ENCODE measurements at places on chromosomes 1 and 21.

GRCh38 chr1:21781815-21782348 is 1.1 kb downstream of the USP48 start:
- ATAC-seq, result peak; percentile 23

DNA sequence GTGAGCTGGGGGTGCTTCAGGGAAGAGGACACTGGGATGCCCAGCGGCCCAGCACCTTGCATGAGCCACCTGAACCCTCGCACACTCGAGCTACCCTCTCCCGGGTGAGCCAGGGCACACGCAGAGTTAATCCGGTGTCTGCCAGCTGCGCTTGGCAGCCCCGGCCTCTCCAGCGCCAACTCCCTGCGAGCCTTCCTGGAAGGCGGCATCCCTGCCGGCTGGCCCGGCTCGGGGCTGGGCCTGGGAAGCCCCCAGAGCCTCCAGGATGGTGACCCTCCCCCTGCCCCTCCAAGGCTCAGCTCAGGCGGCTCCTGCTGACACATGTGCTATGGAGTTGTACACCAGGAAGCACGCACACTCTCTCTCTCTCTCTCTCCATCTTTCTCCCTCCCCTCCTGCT is 48.7 kb downstream of the RAP1GAP start:
- no peak for ATAC-seq

DNA sequence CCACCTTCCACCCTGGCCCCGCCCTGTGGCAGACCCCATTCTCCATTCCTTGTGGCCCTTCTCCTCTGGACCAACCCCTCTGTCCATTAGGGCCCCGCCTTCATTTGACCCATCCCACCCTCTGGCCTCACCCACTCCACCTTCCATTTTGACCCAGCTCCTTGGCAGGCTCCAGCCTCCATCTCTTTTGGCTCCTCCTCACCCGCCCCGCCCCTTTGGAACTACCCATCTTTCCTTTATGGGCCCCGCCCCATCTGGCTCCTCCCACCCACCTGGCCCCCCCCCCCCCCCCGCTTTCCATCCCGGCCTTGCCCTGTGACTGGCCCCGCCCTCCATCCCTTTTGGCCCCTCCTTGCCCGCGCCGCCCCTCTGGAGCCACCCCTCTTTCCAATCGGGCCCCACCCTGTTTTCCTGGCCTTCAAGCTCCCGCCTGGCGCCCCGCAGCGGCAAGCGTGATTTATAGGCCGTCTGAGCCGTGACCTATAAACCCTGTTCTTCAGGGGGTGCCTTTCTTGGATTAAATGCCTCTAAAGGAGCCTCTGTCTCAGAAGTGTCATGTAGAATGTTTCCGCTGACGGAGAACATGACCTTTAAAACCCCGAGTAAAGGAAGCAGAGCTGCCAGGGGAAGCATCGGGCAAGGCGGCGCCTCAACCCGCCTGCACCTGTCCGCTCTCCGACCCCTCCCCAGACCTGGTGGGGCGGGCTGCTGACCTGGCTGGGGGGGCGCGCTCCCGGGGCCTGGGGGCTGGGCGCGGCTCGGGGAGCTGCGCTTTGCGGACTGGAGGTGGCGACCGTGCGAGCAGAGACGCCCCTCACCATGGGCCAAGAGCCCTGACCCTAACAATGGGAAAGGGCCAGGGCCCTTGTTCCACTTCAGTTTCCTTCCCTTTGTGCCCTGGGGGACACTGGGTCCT is 178.0 kb downstream of the CAMTA1 start:
- peak; percentile 55 for ATAC-seq

DNA sequence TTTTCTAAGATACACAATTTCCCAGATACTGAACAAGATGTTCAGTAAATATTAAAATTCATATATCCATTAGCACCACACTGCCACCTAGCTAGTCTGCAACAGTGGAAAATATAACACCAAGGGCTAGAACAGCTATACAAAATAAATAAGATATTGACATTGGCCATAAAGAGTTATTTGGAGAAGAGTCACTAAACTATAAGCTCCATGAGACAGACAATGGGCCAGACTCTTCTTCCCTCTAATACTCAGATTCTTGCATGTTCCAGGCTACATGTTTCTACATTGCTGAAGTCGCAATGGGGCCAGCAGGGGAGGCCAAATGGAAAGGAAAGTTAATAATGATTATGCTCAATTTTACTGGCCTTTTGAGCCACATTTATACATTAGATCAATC is 21.5 kb downstream of the SPATA6 start:
- ATAC-seq, result no peak

GRCh38 chr1:61808968-61809367 is 66.7 kb downstream of the PATJ start:
- ATAC-seq, result no peak

DNA sequence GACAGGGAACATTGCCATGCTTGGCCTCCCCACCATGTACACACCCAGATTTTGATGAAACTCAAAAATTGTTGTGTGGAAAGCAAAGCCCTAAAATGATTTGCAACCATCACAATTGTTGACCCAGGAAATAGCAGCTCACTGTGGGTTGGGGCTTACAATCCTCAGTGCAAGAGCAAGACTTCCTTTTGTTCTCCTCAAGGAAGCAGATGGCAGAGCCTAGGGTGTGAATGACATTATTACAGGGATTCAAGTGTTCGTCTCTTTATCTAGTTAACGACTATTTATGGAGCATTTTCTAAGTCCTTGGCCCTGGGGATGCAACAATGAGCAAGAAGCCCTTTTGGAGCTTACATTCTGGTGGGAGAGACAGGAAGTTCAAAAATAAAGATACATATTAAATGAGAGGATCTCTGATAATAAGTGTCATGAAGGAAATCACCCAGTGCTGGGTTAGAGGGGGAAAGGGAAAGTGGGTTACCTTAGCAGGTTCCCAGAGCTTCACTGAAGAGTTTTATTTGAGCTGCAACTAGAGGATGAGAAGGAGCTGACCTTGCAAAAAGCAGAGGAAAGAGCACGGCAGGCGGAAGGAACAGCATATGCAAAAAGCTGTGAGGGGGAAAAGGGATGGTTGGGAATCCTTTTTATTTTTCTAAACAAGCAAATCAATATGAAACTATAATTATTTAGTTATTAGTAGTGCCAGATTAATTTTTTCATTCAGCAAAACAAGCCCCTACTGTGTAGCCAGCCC is 38.5 kb upstream of the ID3 start:
- no peak for ATAC-seq

DNA sequence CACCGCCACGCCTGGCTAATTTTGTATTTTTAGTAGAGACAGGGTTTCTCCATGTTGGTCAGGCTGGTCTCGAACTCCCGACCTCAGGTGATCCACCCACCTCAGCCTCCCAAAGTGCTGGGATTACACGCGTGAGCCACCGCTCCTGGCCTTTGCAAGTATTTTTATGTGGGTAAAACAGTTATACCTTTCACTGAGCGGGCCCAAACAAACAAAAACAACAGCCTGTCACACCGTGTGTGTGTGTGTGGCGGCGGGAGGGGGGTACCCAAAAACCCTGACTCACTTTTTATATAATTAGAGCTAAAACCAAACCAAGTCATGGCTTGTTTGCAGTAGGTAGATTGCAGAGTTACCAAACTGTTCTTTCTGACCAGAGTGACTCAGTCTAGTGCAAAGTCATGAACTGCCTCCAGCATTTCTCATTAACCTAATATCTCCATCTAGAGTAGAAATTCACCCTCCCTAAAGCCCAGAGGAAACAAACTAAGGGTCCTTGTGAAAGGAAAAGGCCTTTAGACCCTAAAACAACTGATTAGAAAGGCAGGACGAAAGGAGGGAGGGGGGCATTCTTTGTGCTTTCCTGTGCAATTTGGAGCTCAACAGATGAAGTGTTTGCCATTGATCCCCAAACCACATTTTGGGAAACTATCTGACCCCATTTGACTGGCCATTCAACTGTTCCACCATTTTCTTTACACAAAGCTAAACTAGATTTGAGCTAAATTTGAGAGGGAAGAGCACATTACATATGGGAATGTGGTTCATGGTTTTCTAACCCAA is 181.0 kb downstream of the DHRS3 start:
- peak; percentile 23 for ATAC-seq

GRCh38 chr1:3156936-3157335 is 87.9 kb downstream of the PRDM16 start:
- ATAC-seq, result no peak

DNA sequence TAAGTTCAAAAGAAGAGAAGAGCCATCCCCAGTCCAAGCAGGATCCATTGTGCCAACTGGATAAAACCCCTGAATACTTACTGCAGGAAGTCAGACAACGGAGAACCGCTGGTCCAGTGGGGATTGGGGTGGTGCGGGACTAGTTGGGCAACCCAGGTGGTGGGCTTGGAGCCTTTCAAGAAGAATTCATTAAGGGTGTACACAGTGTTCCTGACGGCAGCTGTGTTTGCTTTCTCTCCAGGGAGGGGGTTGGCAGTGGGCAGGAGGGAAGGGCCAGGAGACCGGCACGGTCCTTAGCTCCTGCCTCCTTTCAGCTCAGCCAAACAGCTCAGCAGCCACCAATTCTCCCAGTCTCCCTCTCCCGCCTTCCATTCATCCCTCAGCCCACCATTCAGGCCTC is 7.1 kb upstream of the CDK18 start:
- no peak for ATAC-seq

GRCh38 chr1:11438996-11439395 is 40.0 kb upstream of the DISP3 start:
- no peak for ATAC-seq

GRCh38 chr1:63731117-63732043 is 42.4 kb upstream of the ROR1 start:
- no peak for ATAC-seq
